ENCODE measurements at places on chromosomes 6 and 20.

DNA sequence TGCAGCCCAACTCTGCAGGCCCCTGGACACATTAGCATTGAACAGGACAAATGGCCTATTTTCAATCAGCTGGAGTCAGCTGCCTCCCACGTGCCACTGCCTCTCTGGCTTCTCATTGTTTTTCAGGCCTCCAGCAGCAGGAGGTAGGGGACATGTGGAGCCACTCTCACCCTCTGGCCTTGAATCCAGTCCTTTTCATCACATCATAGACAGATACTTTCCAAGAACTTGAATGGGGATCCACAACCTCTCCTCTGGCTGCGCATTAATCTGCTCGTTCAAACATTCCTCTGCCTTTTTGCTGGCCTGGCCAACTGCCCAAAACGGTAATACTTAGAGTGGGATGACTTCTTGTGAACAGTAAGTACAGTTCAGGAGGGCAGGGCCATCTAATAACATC, 592.3 kb downstream of the PKHD1 start:
- DNase-seq, result no peak

- DNase-seq, result no peak
These were observed 278.4 kb downstream of the CDH26 start for GRCh38 chr20:60236613-60237012.

DNA sequence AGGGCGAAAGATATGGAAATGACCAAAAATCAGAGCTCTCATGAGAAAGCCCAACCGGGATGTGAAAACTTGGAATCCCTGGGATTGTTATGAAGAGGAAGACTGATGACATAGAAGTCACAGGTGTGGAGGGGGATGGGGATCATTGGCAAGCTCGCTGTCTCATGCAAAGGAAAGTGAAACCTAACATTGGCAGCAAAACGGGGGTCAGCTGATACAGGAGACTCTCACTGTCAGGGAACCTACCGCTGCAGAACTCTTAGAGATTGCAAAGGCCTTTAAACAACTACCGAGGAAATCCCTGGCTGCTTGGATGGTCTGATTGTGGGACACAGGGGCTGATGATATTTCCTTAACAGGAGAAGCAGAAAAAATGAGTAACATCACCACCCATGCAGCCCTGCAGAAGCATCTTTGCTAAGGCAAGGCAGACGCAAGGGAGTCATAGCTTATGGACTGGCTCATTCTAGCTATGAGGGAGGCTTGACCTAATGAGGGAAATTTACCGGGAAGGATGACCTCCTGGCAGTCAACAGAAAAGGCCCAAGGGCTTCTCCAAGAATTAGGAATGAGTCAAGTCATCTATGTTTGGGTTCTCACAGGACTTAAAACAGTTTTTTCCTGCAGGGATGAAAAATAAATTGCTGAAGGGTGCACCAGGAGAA, 7.0 kb downstream of the MUC21 start:
- peak; percentile 61 for DNase-seq

GRCh38 chr6:137260217-137260616, 41.0 kb upstream of the IFNGR1 start:
- no peak for DNase-seq

GRCh38 chr6:69265706-69266105, 531.1 kb downstream of the LMBRD1 start:
- no peak for DNase-seq

GRCh38 chr20:36275441-36276189, 30.5 kb upstream of the DLGAP4 start:
- DNase-seq, result no peak

- DNase-seq, result peak; percentile 45
These were observed 28.4 kb upstream of the MAS1L start for GRCh38 chr6:29516108-29516507.

DNA sequence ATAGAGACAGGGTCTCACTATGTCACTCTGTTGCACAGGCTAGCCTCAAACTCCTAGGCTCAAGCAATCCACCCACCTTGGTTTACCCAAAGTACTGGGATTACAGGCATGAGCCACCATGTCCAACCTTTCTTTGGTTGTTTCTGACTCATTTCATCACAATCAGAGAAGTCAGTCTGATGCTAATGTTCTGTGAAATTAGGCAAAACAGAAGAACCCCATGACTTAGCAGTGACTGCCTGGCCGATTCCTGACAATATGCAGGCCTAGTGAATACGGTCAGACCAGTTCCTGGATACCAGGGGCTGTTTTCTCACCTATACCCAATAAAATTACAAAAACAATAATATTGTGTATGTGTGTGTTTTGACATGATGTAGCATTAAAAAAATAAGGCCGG, 58.8 kb upstream of the BTN3A2 start:
- no peak for DNase-seq

- no peak for DNase-seq
These were observed 61.1 kb downstream of the TBC1D7 start for GRCh38 chr6:13267142-13267651.

- DNase-seq, result no peak
These were observed 68.1 kb upstream of the SLC22A16 start for GRCh38 chr6:110544472-110544871.

GRCh38 chr20:44641325-44641724, 10.2 kb downstream of the ADA start:
- no peak for DNase-seq

DNA sequence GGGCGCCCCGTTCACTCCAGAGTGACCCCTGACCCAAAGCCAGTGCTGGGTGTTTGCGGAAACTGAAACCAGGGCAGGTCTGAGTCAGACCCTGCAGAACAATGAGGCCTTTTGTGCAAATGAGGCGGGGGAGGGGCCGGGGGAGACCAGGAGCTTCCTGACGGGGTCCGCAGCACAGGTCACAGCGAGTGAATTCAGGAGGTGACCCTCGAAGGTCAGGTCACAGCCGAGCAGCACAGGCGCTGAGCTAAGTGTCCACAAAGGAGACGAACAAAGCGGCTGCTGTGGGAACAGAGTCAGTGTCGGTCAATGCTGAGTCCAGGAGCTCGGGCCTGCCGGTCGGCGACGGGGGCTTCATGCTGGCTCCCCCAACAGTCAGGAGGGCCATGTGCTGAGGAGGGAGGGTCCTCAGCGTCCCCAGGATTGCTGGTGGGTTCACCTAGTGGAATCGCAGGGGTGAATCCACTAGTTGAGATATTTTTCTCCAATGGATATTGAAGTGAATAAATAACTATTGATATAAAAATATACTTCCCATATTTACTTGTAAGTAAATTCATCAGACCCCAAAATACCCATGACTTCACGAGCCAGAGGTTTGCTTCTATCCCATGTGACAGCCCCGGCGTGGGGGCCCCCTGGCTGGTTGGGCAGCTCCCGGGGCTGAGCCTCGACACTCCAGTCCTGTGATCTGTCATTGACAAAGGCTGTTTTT, 188.4 kb upstream of the SULF2 start:
- DNase-seq, result no peak

- DNase-seq, result no peak
These were observed 556 bp upstream of the MROH8 start for GRCh38 chr20:37179683-37180524.

DNA sequence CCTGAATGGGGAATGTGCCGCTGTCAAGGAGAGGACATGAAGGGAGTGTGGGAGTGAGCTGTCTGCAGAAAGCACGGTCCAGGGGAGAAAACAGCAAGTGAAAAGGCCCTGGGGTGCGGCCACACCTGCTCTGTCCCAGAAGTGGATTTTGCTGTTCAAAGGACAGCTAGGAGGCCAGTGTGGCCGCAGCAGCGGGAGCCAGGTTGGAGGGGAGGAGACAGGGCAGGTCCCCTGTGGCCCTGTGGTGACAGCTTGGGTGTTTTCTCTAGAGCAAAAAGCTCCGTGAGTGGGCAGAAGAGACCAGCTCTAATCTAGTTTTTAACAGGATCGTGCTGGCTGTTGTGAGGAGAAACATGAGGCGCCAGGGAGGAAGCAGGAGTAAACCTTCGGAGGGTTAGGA, 4.5 kb upstream of the SLC52A3 start:
- DNase-seq, result no peak

GRCh38 chr20:62827311-62828038, 10.6 kb downstream of the COL9A3 start:
- DNase-seq, result no peak

- DNase-seq, result no peak
These were observed 16.9 kb upstream of the SLC16A10 start for GRCh38 chr6:111070105-111071005.

GRCh38 chr6:70725817-70726415, 58.2 kb downstream of the SMAP1 start:
- DNase-seq, result no peak

DNA sequence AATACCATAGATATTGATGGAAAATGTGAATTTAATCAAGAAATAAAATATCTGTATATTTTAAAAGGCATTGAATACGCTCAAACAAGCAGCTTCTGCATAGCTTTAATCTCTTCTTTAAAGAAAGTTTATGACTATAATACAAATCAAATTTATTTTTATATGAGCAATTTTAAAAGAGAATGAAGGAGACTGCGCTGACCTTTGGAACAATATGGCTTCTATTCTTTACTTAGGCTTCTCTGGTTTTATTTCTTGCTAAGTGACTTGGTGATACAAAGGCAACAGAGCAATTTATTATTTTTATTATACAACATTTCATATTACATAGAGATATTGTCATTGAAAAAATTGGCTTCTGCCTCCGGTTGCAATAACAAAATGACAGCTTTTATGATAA, 776.7 kb downstream of the TBC1D32 start:
- DNase-seq, result no peak

DNA sequence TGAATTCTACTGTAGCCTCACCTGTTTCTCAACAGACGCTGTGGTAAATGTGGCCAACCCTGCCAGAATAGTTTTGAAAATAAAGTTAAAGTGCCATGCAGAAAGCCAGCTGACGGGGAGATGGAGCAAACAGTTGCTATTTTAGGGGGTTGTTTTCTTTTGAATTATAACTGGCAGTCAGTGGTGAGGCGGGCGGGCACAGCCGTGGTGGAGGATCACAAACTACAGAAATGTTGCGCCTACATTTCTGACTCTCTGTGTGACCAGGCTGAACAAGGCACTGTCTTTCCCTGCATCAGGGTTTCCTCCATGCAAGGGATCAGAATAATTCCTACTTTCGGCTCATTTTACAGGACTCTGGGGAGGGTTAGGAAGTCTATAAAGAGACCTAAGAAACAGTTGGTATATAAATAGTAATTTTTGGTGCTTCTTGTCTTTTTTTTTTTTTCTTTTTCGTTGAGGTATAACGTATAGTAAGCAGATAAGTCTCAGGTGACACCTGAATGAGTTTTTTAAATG, 17.2 kb downstream of the CHMP4B start:
- DNase-seq, result no peak

GRCh38 chr6:57324538-57324937, 7.1 kb downstream of the PRIM2 start:
- no peak for DNase-seq

DNA sequence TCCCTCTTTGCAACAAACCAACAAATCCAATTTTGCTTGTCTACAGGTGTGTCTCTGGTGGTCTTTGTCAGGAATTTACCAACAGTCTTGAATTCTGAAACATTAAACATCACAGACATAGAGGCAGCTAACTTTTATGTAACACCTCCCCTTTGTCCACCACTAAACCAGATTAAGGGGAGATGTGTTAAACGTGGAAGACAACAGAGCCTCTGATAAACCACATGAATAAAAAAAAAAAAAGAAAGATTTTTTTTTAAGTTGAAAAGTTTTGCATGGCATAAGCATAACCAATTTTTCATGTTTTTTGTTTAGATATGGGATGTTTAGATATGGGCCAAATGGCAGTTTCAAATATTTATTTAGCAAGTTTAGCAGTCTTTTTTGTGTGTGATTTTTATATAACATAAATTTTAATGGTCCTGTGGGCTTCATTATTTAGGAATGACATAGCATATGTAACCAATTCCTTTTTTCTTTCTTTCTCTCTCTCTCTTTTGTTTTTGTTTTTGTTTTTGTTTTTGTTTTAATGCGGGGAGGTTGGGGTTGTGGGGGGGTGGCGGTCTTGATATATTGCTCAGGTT, 60.7 kb upstream of the BTN3A2 start:
- no peak for DNase-seq

DNA sequence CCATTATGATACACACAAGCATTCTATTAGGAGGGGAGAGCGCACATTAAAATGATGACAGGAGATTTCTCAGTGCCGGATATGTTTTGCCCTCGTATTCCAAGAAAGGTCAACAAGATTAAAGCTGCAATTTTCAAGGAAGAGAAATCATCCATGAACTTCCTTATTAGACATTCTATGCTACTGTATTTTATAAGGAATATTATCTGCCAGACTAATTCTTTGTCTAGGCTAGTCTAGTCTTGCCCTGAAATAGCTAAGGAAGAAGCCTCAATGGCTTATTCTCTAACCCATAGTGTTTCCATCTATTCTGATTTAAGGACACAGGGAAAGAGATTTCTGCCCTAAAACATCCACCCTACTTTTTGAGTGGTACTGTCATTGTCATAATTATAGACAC, 315.4 kb downstream of the ADGRG6 start:
- no peak for DNase-seq

GRCh38 chr6:166684170-166684569, 57.1 kb upstream of the RPS6KA2 start:
- no peak for DNase-seq

DNA sequence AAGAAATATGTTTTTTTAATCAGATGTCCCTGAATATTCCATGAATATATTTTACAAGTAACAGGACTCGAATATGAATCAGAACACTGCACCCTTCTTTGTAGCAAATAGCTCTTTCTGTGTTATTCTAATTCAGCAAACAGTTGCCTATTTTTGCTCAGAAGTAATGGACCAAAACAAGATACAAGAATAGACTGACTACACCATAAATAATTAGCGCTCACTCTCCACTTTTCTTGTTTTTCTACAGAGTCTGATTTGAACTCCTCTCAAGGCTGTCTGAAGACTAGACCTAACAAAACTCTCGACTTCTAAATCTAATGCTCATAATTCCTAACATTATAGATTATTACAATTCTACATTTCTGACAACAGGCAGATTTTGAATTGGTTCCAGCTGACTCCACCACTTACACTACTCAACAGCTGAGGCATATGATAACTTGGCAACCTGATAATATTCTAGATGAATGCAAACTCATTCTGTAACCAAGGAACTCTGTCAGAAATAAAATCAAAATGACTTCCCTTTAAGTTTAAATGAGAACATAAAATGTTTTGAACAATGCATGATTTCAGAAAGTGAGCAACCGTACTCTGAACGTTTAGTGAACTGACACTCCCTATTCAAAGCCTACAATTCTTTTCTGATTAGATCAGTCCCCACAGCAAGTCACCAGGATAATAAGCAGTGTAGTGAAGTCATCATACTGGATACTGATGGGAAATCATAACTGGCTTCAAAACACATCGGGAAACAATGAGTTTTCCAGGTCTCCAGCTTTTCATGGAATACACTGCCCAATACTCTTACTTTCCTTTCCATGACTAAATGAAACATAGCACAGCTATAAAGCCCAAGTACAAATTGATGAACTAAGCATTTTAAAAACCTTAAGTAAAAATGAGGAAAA, 114.2 kb upstream of the BEND6 start:
- DNase-seq, result no peak

DNA sequence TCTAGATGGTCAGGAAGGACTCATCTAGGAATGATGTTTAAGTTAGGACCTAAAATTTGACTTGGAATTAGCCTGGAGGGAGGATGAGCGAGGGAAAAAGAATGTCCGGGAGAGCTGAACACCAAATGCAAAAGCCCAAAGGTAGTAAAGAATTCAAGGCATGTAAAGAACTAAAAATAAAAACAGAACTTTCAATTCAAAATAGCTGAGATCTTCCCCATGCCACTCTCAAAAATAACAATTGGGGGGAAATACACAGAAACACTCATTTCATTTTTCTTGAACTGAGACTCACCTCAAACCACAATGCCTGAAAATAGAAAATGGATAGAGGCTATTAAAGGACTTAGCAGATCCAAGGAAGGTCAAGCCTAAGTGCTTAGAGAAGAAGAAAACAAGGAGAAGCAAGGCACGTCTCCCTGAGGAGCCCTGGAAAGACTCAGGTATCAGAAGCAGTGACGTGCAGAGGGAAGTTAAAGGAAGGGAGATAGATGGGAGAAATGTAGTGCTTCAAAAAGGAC, 10.4 kb downstream of the PXT1 start:
- DNase-seq, result no peak

Data from activated naive CD4-positive, alpha-beta T cell treated with anti-CD3 and anti-CD28 coated beads, Interleukin-2, amount 10 ng/mL, durations not matched to agents 7 days and 5 days (primary cell).